NCI-H345 (cell line): ENCODE measurements at places on chromosomes 2 and 18.
A peak's percentile ranks its signal among the peaks of the same experiment; 100 is the strongest.

- peak; percentile 88 for DNase-seq
Measured at GRCh38 chr2:1010415-1010930, 59.8 kb downstream of the SNTG2 start.

GRCh38 chr18:62485684-62486083, 37.1 kb upstream of the ZCCHC2 start:
- DNase-seq = peak; percentile 81

DNA sequence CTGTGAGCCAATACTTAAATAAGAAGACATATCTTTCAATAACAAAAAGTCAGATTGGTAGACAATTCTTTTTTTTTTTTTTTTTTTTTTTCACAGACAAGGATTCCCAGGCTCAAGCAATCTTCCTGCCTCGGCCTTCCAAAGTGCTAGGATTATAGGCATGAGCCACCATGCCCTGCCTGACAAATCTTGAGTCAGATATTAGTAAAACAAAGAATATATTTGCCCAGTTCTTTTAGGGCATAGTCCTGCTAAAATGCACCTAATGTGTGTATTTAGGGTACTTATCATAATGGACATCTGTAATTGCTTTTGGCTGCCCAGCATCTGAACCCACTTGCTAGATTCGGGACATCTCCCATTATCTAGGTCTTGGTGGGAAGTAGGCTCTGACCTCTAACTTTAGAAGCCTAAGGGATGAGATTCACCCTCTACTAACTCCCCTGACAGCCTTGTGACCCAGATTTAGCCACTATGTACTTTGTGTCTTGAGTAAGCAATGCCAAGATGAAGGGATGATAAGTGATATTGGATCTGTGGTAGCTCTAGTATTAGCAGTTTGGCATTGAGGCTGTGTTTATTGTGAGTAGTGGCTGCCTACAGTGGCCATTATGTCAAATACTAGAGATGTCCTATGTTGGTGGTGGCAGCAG, 18.5 kb upstream of the PSME4 start:
- no peak for DNase-seq

DNA sequence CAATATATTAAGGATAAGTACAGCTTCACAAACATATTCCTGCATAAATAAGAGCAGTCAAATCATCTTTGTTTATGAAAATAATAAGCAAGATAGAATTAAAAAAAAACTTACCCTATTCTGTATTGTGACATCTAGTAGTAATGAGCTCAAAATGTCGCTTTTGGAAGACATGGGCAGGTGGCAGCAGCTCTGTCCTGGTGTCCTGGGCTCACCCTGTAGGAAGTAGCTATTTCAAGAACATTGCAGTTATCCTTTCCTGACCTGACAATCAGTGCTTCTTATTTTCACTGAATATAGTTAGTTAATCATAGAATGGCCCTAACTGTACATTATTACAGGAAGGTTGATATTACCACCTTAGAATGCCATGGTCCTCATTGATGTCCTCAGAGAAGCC, 229.1 kb downstream of the BABAM2 start:
- DNase-seq = no peak

GRCh38 chr2:241323778-241324177, 8.1 kb downstream of the SEPTIN2 start:
- DNase-seq = no peak

- no peak for DNase-seq
Measured at GRCh38 chr2:105882920-105883435, 138.3 kb downstream of the NCK2 start.

GRCh38 chr18:77714716-77715115, 465.1 kb downstream of the GALR1 start:
- no peak for DNase-seq

DNA sequence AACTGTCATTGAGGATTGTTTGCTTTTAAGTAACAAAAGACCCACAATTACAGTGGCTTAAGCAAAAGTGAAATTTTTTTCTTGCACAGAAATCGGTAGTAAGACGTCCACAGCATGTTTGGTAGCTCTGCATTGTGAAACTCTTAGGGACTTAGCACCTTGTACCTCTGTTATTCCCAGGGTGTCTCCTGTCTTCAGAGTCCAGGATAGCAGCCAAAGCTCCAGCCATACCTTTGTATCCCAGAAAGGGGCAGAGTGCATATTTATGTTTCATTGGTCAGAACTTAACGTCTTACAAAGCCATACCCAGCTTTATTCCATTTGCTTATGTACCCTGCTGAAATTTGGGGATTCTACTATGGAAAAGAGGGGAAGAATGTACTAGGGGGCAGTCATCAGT, 32.8 kb downstream of the RMND5A start:
- DNase-seq = no peak

DNA sequence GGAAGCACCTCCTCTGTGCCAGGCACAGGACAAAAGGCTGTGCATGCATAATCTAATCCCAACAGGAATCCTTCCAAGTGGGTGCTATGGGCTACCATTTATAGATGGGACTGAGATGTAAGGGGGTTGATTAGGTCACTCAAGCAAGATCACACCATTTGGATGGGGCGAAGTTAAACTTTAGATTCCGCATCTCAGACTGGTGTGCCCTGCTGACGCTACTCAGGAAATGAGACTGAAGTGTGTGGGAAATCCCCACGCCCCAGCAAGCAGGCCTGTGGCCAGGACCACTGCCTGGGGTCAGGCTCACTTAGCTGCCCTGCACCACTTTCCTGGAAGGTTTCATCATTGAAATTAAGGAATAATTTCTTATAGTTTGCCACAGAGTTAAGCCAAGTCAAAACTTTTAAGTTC, 70.5 kb upstream of the PPP1CB start:
- no peak for DNase-seq

DNA sequence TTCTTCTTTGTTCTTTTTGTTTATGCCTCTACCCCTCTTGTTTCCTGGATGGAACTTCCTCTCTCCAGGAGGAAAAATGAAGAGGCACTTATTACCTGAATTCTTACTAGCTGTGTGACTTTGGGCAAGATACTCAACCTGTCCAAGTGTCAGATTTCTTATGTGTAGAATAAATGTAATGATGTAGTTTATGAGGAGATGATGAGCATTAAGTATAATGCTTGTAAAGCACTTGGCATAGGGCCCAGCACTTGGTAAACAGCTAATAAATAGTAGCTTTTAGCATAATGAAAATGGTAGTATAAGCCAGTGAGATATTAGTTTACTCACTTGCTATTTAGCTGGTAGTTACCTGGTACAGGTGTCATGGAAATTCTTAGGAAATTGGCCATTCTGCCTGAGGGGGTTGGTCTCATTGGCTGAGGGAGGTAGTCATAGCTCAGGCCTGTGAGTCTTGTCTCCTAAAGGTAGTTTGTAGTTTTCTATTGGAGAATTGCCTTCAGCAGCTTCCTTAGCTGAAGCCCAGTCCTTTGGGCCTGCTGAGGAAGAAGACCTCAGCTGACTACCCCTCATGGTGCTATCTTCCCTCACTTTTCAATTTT, 133.4 kb upstream of the NABP1 start:
- DNase-seq = no peak

DNA sequence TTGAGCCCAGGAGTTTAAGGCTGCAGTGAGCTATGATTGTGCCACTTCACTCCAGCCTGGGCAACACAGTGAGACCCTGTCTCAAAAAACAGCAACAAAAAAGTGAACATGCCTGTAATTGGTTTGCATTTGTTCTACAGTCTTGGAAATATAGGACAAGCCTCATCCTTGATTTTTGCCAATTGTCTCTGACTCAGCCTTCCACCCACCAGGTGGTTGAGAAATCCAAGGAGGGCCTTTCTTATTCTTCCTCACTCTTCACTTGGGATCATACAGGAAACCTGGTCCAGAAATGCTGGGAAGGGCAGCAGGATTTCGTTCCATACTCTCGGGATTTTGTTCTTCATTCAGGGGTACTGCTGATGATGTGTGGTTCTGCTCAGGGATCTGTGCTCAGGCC, 94.6 kb downstream of the CDC42EP3 start:
- no peak for DNase-seq

GRCh38 chr2:82792316-82792715, 1666.8 kb downstream of the SUCLG1 start:
- no peak for DNase-seq
